Tibial nerve (tissue), 4 donors: ENCODE measurements at places on chromosomes 16 and 17.
A peak's percentile ranks its signal among the peaks of the same experiment; 100 is the strongest.

- no peak for DNase-seq
These were observed 307.0 kb downstream of the KCNJ2 start for GRCh38 chr17:70476368-70476767.

DNA sequence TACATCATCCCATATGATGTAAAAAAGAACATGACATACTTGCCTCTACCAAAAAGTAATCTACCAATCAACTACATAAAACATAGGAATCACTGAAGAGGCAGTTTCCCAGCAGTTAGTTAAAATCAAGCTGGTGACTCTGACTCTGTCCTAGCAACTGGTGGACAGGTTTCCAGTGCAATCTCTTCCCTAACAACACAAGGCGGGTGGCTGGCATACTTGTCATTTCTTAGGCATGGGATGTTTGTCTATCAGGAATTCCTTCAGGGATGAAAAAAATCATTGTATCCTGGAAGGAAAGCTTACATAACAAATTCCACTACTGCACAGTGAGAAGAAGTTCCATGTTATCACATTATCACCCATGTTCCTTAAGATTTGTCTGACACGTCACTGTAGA is 50.9 kb downstream of the HELZ start:
- DNase-seq, result no peak

GRCh38 chr17:43545383-43545632 is 832 bp downstream of the ETV4 start:
- no peak for DNase-seq

- no peak for DNase-seq
These were observed 30.3 kb downstream of the LYRM9 start for GRCh38 chr17:27862840-27863239.

- no peak for DNase-seq
These were observed 3.0 kb upstream of the ITGAX start for GRCh38 chr16:31351942-31352325.

GRCh38 chr17:57071991-57072944 is 12.8 kb upstream of the AKAP1 start:
- DNase-seq, result no peak

- no peak for DNase-seq
These were observed 18.2 kb upstream of the HS3ST3B1 start for GRCh38 chr17:14282726-14283125.

DNA sequence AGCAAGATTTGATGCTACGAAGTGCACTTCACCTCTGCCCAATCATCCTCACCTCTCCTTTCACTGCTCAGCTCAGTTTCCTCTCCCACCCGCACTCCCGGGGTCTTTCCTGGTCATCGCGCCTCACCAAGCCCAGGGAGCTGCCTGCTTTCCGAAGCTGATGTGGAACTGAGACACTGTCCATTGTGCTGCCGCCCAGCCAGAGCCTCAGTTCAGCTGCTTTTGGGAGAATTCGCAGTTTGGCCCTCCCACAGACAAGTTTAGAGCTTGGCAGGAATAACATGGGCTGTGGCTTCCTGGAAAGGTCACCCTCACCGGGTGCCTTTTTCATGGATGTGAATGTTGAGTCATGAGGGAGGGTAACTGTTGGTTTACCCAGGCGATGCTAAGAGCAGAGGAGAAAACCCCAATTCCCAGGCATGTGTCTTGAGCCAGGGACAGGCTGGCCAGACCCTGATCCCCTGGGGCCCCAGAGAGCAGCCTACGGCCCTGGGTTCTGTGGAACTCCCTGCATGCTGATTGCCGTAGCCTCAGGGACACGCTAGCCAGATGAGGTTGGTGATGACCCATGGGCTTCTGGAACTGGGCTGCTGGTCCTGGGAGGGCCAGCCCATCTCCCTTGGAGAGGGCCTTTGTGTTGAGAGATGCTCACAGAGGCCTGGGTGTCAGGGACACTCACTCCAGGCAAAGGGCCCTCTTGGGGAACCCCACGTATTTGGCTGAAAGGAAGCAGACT is 1687.5 kb downstream of the TP53TG3F start:
- DNase-seq, result no peak

GRCh38 chr17:64214950-64215349 is 48.1 kb downstream of the TEX2 start:
- DNase-seq, result no peak

GRCh38 chr16:2205104-2205966 is at the start of gene MLST8:
MLST8 (plus strand) TSS chr16:2205454; CDS start chr16:2206086, 632 bp downstream.
- peak; percentile 71 for DNase-seq

DNA sequence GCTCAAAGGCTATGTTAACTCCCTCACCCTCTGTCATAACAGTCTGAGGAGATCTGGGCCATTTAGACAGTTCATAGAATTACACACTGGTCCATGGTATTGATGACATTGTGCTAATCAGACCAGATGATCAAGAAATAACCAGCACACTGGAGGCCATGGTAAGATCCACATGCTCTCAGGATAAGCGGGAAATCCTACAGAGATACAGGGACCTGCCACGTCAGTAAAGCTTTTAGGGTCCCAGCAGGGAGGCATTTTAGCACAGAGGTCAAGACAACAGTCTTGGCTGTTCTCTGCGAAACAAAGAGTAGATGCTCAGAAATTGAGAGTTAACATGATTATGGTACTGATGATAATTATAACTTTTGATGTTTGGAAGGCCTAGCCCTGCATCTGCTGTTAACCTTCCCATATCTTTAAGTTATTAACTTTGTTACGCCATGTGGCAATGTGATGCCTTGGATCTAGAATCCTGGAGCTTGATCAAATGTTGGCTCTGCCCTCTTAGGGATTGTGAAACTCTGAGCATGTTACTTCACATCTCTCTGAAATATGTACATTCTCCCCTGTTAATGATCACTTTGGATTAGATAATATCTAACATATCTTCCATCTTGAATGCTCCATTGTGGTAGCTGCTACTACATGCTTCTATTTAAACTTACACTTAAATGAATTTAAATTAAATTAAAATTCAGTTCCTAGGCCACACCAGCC is 172.0 kb upstream of the SOX9 start:
- DNase-seq, result no peak

- no peak for DNase-seq
These were observed 684.1 kb upstream of the C16orf82 start for GRCh38 chr16:26382586-26382985.

DNA sequence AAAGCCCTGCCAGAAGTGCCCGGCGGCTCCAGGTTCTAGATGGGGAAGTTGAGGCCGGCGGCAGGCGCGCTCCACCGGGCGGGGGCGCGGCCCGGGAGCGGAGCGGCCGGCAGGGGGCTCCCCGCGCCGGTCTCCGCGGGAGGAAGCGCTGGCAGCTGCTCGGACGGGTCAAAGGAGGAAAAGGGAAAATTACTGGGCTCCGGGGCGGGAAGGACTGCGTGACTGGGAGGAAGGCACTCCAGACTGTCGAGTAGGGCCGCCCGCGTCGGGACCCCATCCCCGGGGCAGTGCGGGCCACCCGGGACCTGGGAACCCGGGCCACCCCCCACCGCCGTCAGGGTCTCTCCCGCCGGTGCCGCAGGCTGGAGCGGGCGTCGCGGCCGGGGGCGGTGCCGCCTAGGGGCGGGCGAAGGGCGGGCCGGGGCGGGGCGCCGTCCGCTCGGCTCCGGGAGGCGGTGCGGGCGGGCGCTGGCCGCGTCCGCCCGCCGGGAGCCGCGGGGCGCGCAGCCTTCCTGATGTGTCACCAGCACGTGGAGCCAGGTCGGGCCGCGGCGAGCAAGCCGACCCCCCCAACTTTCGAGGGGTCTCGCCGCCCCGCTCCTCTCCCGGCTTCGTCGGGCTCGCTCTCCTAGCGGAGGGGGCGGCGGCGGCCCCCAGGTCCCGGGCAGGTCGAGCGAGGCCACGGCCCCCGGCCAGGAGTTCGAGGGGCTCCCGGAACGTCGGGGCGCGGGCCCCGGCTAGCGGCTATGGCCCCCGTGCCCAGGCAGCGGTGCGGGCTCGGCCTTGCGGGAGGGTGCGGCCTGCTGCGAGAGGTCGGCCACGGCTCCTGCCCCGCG is 167.5 kb downstream of the RAB11FIP4 start:
- peak; percentile 57 for DNase-seq

DNA sequence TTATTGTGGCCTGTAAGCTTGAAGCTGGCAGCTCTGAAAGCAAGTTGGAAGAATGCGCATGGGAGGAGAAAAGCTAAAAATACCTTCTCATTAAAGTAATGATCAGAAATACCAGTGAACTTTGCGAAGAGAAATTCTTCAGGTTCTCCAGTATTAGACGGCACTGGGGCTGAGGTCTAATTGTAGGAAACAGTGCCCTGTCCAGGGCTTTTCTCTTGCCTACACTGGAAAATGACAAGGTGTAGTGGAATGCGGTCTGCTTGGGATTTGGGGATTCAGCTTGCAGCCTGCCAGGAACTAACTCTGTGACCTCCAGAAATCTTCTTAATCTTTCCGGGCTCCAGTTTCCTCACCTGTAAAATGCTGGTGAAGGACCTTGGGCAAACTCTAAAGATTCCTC is 53.3 kb upstream of the KCNJ16 start:
- DNase-seq, result no peak

DNA sequence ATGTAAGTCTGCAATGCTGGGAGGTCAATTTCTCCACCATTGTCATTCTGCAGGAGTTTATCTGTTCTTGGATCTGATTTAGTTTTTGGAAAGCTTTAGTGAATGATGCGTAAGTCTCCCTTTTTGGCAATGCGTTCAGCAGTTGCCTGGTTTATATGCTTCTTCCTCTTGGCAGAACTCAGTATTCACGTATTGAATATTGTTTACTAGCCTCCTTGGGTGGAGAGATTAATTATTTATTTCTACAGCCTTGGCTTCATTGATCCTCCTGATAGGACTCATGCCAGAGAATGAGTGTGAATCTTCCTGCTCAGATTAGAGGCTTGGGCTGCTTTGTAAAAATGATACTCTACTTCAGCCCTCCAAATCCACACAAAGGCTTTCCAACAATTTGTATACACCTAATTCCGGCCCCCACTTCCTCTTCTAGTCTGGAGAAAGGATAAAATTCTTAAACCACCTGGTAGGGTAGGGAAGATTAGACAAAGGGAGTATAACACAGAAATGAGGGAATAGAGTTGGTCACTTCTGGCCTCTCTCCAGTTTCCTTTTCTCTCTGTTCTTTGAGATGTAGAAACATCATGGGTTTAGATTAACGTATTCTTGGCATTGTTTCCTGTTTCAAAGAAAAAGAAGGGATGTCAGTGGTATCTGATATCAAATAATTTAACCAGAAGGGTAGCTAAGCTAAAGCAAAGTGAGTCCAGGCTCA is 929.8 kb downstream of the KCNJ2 start:
- no peak for DNase-seq

DNA sequence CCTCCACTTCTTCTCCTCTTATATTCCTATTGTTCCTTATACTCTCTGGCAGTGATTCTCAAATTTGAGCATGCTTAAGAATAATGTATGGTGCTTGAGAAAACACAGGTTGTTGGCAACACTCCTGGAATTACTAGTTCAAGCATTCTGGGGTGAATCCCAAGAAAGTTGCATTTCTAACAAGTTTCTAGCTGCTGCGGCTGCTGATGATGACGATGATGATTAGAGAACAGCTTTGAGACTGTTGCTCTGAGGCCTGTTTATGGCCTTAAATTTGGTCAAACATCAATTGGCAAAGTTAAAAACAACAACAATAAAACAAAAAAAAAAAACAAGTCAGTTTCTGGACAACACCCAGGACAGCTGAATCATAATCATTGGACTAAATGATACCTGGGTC is 961.9 kb downstream of the CDH11 start:
- DNase-seq, result no peak

- no peak for DNase-seq
These were observed 30.7 kb downstream of the DNAH2 start for GRCh38 chr17:7748076-7748775.

GRCh38 chr17:57665128-57665527 is 80.0 kb downstream of the CCDC182 start:
- no peak for DNase-seq

GRCh38 chr17:57889892-57890856 is 40.3 kb upstream of the MRPS23 start:
- no peak for DNase-seq

DNA sequence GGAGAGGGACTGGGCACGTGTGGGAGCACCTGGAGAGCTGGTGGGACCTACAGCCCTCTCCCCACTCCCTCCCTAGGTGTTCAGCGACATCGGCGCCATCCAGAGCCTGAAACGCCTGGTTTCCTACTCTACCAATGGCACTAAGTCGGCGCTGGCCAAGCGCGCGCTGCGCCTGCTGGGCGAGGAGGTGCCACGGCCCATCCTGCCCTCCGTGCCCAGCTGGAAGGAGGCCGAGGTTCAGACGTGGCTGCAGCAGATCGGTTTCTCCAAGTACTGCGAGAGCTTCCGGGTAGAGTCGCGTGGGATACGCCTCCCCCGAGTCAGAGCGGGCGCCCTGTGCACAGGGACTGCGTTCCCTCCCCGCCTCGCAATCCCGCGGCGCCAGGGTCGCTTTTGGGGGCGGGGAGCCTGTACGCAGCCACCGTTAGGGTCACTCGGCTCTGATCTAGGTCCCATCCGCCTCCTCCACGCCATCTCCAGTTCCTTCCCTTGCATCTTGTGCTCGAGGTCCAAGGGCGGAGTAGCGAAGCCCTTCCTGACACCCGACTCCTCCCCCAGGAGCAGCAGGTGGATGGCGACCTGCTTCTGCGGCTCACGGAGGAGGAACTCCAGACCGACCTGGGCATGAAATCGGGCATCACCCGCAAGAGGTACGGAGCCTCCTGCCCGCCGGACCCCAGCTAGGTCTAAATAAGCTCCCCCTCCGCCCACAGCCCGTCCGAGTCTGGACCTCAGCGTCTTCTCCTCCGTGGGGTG is 13.0 kb downstream of the SARM1 start:
- DNase-seq, result no peak

- DNase-seq, result no peak
These were observed 5.5 kb upstream of the PIEZO1 start for GRCh38 chr16:88790312-88791211.

GRCh38 chr17:41264599-41264998 is 579 bp upstream of the KRTAP9-6 start:
- no peak for DNase-seq

DNA sequence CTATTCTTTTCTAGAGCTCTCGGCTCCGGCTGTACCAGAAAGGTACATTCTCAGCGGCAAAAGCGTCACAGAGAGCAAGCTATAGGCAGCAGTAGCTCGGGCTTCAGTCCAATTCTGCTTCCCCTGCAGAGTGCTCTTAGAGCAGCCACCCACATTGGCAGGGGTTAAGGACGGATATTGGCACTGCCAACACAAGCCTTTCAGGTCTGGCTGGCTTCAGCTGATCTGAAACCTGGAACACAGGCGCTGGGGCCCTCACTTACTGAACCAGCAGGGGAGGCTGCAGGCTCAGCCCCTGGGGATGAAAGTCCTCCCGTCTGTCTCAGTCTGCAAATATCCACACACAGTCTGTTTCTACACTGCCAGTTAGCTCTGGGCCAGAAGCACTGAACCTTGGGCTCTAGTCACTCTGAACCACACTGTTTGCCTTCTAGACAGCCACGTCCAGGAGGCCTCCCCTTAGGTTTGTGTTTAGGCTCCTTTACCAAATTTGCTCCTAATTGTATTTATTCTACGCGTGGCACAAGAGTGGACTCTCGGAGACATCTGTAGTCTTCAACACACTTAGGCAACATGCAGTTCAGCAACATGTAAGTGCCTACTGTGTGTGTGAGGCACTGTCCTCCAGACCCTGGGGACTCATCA is 40.1 kb downstream of the HIC1 start:
- DNase-seq, result no peak

GRCh38 chr17:603406-604114 is 111.1 kb downstream of the VPS53 start:
- no peak for DNase-seq
